CD8-positive, alpha-beta memory T cell (primary cell): ENCODE measurements at places on chromosomes 16 and 17. TPM values are rescaled to one million over a fixed set of nuclear protein-coding genes. Genes with fewer than 3 reads are reported as not detected.

- no peak overlapping the region for H3K4me3 ChIP-seq
- no peak for DNase-seq
- no peaks in the 10 kb centered on the region for H3K36me3 ChIP-seq
- peaks cover 14% of the 10 kb centered on the region for H3K4me1 ChIP-seq
These were observed 2.2 kb upstream of the KRT33A start for GRCh38 chr17:41352597-41353366.

DNA sequence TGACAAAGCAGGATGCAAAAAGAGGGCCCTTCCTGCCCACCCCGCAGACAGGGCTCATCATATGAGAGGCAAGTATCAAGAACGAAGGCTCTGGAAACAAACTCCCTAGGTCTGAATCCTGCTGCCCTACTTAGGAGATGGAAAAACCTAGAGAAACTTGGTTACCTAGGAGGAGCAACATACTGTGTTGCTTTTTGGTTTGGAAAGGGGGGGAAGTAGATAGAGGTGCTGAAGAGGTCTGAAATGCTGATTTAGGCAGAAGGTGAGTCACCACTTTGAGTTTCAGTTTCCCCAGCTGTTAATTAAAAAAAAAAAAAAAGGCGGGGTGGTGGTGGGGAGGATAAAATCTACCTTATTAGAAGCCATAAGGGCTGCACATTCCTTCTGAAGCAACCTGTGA, 1.5 kb downstream of the N4BP1 start:
- no peaks in the 10 kb centered on the region for H3K27me3 ChIP-seq
- no peaks in the 10 kb centered on the region for H3K36me3 ChIP-seq
- peak overlapping the region; percentile 68 for H3K4me3 ChIP-seq
- peak overlapping the region; percentile 97 for H3K27ac ChIP-seq

DNA sequence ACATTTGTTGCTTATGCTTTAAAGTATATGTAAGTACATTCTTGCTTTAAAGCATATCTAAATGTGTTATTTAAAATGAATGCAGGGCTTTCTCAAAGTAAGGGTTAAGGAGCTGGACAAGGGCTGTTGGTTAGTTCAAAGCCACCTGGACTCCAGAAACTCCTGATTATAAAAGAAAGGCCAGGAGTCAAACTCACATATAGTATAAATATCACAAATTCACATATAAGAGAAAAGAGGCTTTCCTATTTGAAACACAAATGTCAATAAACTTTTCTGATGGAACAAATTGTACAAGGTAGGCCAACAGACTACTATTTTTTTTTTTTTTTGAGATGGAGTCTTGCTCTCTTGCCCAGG, 84.5 kb upstream of the CORO6 start:
- DNase-seq: no peak
- no peaks in the 10 kb centered on the region for H3K36me3 ChIP-seq
- peak overlapping the region; percentile 57 for H3K4me3 ChIP-seq
- peaks cover 46% of the 10 kb centered on the region for H3K4me1 ChIP-seq
- peak overlapping the region; percentile 83 for H3K27ac ChIP-seq
- H3K27me3 ChIP-seq: no peaks in the 10 kb centered on the region

- no peaks in the 10 kb centered on the region for H3K27me3 ChIP-seq
- H3K4me1 ChIP-seq: no peaks in the 10 kb centered on the region
- no peak overlapping the region for H3K27ac ChIP-seq
- DNase-seq: no peak
- H3K36me3 ChIP-seq: no peaks in the 10 kb centered on the region
These were observed 544.5 kb downstream of the NPIPA7 start for GRCh38 chr16:16923479-16923878.

DNA sequence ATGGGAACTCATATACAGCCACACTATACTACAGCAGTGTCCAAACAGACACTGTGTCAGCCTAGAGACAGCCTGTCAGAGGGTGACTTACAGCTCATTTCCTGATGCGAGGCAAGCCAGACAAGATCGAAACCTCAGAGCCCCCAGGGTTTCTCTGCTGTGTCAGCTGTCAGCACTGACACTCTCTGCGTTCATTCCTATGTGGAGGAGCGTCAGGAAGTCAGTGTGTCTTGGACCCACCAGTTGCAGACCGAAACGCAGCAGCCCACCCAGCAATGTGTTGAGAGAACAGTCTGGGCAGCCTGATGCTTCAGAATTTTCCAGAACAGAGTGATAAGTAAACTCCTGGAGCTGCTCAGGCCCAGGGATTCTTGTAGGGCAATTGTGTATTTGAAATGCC, 20.6 kb upstream of the MAPT start:
- H3K27ac ChIP-seq: no peak overlapping the region
- H3K27me3 ChIP-seq: no peaks in the 10 kb centered on the region
- H3K36me3 ChIP-seq: no peaks in the 10 kb centered on the region
- no peak overlapping the region for H3K4me3 ChIP-seq

The RNF43 gene
- total RNA-seq: 1.2 TPM
